ENCODE measurements at places on chromosomes 1 and 21.

- DNase-seq = no peak
Observed at GRCh38 chr1:7402548-7402850, 368.6 kb upstream of the VAMP3 start.

DNA sequence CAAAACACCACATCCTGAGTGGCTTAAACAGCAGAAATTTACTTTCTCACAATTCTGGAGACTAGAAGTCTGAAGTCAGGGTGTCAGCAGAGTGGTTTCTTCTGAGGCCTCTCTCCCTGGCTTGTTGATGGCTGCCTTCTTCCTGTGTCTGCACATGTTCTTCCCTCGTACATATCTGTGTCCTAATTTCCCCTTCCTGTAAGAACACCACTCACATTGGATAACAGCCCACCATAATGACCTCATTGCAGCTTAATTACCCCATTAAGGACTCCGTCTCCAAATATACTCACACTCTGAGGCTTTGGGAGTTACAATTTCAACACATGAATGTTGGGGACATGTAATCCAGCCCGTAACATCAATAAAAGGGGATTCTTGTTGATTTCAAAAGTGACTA, 23.4 kb downstream of the C8A start:
- no peak for DNase-seq

GRCh38 chr1:95974586-95974985, 740.6 kb downstream of the RWDD3 start:
- DNase-seq = no peak

DNA sequence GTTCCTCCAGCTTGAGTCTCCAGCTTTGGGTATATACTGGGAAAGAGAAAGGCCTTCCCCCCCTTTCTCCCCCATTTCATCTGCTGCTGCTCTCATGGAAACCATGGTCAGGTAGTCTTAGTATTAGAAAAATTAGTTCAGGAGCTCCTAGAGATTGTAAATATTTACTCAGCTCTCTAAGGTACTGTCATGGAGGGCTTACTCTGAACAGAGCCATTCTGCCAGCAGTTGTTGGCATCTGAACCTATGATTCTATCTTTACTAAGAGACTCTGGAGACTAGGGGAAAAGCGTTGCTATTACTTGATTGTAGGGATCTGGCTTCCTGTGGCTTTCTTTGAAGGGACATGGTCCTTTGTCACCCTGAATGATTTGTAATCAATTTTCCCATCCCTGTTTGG, 6.1 kb downstream of the INTS3 start:
- no peak for DNase-seq

DNA sequence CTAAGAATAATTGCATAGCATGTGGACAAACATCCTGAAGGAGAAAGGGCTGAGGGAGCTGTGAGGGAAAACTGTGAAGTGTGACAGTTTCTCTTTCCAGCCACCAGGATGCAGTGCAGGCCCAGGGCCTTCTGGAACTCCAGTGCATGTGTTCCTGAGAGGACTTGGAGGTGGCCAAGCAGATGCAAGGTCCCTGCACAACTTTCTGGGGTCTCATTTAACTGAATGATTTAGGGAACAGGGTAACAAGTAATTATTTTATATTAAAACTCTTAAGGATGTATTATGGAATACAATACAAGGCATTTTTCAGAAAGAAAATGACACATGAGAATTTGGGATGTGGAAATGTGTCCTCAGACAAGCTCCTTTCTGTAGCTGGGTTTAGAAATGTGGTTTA, 61.2 kb upstream of the MCOLN3 start:
- DNase-seq = peak; percentile 30

GRCh38 chr21:35204850-35205541, 155.9 kb upstream of the RUNX1 start:
- DNase-seq = no peak

DNA sequence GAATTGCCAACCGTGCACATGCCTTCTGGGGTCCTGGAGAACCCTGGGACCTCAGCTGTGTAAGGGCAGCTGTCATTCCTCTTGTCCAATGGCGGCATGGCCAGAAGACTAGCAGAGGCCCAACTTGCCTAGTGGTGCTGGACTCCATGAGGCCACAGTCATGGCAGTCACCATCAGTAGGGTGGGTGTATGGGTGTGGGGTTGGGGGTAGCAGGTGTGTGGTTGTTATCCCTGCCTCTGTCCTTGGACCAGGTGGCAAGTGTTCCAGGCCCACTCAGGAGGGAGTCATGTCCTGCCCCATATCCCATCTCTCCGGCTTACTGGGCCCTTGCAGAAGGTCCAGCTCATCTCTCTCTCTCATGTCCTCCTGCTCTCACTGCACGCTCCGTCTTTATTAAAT, 1596.2 kb downstream of the MRPL39 start:
- DNase-seq = no peak

GRCh38 chr21:23402929-23403520, 2204.3 kb downstream of the MRPL39 start:
- no peak for DNase-seq

DNA sequence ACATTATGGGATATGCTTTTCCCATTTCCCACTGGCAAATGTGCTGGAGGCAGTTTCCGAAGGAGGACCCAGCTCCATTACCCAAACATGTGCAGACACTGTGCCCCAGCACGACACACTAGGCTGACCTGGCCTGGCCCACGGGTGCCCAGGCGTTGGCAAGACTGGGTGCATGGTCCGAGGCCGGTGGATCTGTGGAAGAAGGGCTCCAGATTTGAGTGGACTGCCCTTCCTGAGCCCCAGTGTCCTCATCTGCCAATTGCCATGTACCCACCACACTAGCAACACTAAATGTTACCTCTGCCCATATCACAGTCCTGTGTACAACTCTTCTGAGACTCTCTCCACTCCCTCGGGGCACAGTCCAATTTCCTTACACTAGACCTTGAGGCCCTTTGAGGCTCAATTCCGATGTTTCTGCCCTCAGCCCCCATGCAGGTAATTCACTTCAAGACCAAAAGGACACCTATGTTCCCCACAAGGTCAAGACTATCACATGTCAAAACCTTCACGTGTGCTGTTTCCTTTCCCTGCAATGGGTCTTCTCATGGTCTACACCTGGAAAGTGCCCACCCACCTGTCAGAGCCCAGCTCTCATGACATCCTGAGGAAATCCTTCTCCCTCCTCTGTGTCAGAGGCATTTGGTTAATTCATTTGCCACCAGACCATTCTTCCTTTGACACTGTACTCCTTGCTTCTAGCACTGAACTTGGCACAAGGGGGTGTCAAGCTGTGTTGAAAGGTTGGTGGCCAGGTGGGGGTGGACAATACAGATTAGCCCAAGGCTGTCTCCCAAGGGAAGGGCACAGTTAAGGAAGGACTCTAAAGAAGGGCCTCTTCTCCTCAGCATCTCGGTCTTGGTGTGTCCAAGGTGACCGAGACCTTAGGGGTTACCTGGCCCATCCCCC, 124.9 kb downstream of the DMRTB1 start:
- no peak for DNase-seq

GRCh38 chr1:240210026-240210425, 118.3 kb downstream of the FMN2 start:
- no peak for DNase-seq

DNA sequence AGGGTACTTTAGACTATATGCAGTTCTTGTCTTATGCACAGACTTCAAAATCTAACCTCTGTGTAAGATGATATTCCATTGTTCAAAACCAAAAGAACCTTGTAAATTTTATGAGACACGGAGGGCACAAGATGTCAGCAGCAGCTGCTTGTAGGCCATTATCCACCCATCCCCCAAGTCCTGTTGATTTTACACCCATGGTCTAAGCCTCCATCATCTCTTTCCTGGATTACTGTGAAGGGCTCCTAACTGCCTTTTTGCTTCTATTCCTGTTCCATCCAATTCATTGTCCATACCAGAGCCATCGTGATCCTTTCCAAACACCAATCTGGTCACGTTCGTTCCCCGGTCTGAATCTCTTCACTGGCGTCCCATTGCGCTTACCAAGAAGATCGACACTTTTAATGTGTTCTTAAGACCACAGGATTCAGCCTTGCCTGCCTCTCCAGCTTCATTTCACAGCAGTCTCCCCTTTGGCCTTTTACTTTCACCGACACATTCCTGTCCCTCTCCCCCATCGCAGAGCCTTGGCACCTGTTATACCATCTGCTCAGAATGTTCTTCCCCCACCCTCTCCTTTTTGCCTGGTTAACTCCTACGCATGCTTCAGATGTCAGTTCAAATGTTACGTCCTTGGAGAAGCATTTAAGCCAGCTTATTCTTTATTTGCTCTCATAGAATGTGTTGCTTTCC, 107.3 kb upstream of the POU3F1 start:
- DNase-seq = no peak

GRCh38 chr1:150832597-150832996, 24.5 kb upstream of the CTSK start:
- DNase-seq = no peak

DNA sequence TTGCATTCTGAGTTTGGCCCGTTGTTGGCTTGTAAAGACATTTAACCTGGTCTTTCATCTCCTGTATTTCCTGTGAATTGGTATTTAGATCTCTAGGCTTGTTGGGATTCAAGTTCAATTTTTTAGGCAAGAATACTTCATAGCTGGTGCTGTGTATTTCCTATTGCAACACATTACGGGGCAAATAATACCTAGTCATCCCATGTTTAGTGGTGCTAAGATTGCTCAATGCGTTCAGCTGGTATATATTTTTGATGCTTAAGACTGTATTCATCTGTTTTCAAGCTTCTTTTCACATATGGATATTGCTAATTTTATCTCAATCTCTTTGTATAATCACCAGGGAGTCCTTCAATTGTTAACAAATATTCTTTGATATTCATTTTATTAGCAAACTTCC, 87.5 kb upstream of the ZBTB18 start:
- no peak for DNase-seq

DNA sequence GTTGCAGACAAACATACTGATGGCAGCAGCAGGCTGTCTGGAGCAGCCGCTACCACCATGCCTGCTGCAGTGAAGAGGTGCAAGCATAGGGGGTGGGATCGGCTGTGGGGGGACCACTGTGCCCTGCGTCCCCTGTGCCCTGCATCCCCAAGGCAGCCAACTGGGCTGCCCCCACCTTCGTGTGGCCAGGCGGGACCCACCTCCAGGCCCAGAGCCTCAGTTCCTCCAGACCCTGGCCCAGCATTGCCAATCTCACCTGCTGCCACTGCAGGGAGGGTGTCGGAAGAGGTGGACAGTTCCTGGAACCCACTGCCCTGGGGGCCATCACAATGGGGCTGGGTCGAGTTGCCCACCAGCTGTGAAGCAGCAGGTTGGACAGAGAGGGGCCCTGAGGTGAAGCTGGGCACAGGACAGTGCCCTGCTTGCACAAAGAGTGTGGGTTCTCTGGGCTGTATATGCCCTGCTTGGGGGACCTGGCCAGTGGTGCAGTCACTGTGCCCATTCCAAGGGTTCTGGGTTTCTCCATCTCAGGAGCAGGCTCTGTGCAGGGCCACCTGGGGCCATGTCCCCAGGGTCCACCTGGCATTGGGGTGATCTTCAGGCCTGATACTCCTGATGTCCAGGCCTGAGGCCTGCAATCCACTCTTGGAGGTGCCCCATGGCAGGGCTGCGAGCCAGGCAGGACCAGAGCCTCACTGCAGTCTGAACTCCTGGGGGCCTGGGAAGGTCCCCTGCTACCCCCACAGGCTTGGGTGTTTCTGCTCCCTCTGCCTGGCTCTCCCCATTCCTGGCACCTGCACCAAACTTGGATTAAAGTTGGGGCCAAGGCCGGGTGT, 261.4 kb upstream of the NRIP1 start:
- DNase-seq = no peak

DNA sequence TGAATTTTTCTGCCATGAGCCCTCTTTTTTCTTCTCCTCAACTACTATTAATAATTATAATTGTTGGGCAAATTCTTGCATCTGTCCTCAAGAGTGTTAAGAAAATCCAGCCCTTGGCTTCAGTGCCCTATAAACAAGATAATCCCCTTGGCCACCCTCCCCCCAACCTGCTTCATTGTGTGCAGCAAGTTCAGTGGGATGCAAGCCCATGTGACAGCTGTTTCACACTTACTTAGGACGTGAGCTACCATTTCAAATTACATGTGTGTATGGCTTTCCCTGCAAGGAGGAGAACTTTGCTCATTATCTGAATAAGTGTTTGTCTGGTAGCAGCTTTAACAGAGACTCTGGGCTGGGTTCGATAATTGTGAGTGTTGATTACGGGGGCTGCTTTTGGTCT, 276.2 kb downstream of the CACNA1E start:
- no peak for DNase-seq

GRCh38 chr21:44539991-44540666, at the start of gene KRTAP10-1:
TSS of gene KRTAP10-1 (minus strand) at chr21:44540195. CDS start at chr21:44540150, 45 bp downstream.
- DNase-seq = no peak

DNA sequence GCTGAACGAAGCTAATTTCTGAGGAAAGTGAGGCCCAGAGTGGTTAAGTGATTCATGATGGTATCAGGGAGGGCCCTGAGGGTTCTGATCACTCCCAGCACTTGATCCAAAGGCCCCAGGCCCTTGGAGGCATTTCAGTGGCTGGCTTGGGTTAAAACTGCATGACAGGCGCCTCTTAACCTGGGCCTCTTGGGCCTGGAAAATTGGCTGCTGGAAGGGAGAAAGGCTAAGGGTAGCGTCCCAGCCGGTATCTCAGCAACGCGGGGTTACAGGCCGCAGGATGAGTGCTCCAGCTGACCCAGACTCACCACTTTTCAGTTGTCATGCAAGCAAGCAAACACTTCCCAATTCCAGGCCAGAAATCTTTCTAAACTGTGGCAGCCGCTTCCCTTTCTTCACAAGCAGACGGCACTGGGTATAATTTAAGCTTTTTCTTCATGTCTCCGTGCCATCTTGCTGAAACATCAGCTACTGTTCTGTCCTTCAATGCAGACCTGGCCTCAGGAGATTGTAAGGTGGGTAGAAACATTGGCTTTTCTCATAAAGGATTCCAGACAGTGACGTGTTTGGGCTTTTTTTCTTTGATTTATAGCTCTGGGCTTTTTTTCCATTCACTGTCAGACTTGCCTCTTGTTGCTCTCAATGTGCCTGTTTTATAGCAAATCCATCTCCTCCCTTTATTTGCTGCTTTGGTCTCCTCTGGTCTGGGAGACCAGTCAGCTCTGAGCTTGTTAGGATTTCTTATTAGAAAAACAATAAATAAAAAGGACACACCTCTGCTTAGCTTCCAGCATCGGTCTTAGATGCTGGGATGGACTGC, 229.1 kb downstream of the KCNJ6 start:
- no peak for DNase-seq

DNA sequence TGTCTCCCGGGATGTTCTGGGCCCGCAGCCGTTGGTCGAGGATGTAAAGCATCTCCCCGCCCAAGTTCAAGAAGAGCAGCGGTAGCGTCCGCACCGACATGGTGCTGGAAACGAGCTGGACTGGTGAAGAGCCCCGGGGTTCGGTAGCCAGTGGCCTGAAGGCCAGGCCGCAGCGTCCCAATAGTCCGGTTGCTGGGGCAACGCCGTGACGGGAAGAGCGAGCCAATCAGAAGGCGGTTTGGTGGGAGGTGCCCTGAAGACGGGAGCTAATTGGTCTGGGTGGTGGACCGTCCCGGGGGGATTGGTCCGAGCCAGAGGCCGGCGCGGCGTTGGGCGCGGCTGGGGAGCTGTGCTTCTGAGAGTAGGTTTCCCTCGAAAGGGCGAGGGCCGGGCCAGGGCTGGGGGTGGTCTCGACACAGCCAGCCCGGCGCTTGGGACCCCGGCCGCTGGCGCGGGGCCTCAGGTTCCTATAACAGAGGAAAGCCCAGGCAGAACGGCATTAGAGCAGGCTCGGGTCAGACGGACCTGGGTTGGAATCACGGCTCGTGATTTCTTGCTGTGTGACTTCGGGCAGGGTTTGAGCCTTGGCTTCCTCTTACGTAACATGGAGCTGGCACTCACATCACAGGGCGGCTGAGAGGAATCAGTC, at the start of gene OSCP1:
TSS of gene OSCP1 (minus strand) at position 182 of the 649 bp plus-strand sequence. CDS start at position 100, 82 bp downstream.
- peak; percentile 99 for DNase-seq

GRCh38 chr1:212669102-212669501, 30.5 kb downstream of the BATF3 start:
- DNase-seq = no peak
